Stimulated activated CD8-positive, alpha-beta memory T cell treated with anti-CD3 and anti-CD28 coated beads, Interleukin-15, amount 100 ng/mL, for 24 hours (primary cell): ENCODE measurements at places on chromosomes 11 and 22.

DNA sequence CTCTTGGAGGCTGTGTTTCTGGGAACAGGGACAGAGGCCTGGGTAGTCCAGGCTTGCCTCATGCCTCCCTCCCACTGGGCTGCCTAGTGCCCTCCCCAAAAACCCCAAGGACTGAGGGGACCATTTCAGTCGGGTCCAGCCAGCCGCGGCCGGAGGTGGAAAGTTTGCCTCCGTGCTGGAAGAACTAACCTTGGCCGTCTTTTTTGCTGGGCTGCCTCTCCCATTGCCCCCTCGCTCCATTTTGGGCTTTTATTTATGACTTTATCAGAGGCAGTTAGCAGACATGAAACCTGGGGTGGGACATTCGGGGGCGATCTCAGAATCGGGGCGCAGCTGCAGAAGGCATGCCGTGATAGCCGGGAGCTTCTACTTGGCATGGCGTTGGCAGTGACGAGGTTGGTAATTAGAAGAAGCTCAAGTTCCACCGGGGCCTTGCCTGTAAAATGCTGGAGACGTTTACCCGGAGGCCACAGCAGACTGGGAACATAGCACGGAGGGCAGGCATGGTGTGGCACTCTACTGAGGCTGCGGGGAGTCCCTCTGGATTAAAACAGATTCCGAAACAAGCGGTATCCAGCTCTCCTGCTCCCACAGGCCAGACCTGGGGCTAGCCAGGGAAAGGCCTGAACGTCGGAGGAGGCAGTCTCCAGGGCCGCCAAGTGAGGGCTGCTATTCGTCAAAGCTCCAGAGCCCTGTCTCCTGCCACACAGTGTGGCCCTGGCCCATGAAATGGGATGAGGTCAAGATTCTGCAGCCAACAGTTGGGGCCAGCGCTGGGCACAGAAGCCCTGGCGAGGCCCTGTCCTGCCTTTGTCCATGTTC is 76.4 kb upstream of the PPARA start:
- DNase-seq: no peak

GRCh38 chr11:43954241-43954640 is 11.8 kb downstream of the C11orf96 start:
- no peak for DNase-seq

DNA sequence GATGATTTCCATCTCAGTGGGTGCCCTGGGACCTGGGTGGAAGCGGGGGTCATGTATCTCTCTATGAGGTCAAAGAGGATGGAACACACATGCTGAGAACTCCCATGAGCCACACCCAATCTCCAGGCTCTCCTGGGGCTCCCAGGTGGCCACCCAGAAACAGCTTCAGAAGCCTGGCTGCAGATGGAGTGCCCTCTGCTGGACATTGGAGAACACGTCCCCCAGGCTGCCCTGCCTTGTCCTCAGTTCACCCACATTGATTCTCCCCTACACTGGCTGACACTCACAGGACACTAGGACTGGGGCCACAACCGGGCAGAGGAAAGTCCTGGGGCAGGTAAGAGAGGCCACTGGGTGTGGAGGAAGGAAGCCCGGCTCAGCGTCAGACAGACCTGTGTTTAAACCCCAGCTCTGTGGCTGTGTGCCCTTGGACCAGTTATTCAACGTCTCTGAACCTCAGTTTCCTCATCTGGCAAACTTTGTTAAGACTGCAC is 4.5 kb upstream of the NOL12 start:
- DNase-seq: no peak

GRCh38 chr11:112652786-112653390 is 308.3 kb upstream of the NCAM1 start:
- no peak for DNase-seq

- no peak for DNase-seq
These were observed 33.3 kb upstream of the WNT11 start for GRCh38 chr11:76239483-76240160.

DNA sequence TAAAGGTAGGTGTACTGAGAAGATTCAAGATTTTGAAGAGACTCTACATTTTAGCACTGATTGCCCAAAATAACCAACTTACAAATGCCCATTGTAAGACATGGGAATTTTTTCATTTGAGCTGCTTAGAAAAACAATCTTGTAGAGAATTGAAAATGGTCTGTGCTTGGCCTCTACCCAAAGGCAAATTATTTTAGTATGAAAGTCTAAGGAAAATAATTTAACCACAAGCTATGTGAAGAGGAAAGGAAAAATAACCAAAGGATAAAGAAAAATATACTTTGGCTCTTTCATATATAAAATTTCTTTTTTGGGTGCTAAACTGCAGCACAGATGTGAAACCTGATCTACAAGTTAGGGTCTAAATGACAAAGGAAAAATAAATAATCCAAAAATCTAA is 54.9 kb downstream of the ME3 start:
- no peak for DNase-seq

- DNase-seq: no peak
These were observed 3.9 kb upstream of the LMO2 start for GRCh38 chr11:33895752-33896137.
